LoVo (cell line): ENCODE measurements at places on chromosomes 1 and 21.

- DNase-seq: peak; percentile 45
Observed at GRCh38 chr1:155277902-155278688, 832 bp downstream of the HCN3 start.

DNA sequence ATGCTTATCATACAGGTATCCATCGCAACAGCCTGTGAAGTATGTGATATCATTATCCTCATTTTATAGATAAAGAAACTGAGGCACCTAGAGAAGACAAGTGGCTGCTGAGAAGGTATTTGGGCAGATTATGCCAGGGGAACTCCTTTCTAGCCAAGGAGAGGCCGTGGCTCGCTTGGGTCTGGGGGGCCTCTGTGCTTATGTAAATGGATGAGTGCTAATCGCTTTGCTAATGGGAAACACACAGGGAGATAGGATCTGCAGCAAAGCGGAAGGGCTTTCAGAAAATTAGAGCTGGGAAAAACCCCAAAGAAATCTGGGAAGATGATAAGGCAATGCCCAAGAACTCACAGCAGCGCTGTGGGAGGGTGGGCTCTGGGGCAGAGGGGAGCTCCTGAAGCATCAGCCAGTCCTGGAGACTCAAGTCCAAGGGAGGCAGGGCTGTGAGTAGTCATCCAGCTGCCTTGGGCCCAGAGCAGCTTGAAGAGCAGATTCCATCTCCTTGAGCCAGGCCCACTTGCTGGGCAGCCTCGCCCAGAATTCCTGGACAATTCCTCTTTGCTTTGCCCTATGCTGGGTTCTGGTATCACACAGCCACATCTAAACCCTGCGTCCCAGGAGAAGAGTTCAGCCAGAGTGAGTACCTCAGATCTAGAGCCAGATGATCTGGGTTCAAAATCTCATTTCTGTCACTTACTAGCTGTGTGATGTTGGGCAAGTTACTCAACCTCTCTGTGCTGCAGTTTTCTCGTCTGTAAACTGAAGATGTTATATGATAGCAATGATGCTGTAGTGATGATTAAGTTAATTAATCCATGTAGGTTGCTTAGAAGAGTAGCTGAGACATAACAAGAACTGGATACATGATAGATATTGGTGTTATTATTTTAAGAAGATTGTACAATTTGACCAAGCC is 36.7 kb downstream of the FOXD2 start:
- peak; percentile 34 for DNase-seq

DNA sequence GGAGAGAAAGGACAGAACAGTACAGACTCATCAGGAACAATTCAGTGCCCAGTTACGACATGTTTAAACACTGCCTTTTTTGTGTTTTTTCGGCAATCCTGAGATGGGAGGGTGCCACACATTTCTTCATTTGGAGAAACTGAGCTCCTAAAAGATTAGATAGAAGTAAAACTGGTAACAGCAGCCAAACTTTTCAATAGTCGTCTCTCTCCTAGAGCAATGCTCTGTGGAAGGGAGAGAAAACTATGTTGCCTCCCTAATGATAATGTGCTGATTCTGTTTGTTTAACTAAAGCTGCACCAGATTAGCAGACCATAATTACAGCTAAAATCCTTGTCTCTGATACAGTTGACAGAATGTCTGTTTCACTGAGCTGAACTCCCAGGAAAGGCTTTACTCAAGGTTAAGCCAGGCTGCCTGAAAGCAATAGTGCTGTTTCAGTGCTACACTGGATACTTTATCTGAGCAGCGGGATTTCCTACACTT is 76.2 kb upstream of the CXADR start:
- DNase-seq: no peak

- no peak for DNase-seq
Observed at GRCh38 chr1:197961449-197961848, 44.3 kb downstream of the LHX9 start.

DNA sequence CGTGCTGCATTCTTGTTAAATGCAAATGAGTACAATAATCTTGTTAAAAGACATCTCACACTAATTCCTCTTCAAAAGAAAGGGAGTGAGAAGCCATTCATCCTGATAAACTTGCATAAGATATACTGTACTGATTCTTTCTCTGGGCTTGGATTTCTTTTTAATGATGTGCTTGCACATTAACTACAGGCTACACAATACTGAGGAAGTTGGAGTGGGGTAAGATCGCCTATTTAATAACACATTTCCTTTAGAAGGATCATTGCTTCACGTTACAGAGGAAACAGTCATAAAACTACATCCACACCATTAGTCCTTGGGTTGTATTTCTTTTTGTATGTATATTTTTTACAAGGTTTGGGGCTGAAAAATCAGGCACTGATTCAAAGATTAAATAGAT is 36.6 kb downstream of the NRIP1 start:
- DNase-seq: no peak

- DNase-seq: no peak
Observed at GRCh38 chr1:181398544-181398943, 84.8 kb upstream of the CACNA1E start.

DNA sequence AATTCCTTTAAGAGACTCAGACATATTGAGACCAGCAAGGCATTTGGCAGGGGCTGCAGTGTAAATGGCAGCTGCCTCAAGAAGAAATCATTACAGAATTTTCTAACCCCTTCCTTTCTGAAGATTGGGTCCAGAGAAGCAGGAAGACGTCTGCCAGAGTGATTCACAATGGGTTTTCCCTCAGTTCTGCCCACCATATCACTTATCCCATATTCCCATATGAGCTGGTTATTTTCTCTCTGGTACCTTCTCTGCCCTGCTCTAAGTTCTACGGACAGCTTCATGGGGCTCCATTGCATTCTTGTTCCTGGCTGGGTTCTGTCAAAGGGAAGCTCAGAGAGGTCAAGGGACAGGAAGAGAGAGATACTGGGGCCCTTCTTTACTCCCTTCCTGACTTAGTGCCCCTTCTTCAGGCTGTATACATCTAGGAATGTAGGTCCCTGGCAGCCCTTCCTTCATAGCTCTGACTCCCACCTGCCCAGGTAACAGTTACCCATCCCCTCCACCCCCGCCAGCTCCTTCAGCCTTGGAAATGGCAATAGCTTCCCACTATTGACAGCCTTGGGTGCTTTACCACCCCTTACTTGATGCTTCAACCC is 420.6 kb upstream of the DAB1 start:
- no peak for DNase-seq

DNA sequence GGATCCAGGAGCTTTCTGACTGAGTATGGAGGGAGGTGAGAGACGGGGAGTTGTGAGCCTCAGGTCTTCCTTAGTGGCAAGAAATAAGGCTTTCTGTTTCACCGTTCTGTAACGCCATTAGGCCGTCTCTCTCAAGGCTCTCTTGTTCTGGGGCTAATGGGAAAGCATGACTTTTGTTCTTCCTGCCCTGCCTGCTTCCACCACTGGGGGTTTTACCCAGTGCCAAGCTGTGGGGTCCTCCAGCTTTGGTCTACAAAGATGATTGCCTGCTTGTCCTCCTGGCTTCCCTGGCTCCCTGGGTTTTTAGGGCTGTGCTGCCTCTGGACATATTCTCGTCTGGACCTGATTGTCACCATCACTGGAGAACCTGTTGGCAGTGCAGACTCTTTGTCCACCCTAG is 74.8 kb upstream of the TINAGL1 start:
- no peak for DNase-seq

DNA sequence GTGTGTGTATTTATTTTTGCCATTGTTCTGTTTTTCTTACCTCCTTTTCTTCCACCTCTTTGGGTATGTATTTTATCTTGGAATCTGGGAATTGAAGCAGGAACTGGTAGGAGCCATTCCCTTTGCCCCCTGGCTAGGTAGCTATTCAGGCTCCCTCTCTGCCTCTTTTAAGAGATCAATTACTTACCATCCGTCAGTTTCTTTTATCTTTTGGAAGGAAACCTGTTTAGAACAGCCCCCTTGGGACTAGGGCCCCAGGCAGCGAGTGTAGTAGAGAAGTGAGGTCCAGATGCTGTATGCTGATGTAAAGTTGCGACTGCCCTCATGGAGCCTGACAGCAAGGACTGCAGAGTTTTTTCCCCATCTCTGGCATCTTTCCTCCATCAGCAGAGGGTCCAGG is 41.6 kb downstream of the KIRREL1 start:
- no peak for DNase-seq

DNA sequence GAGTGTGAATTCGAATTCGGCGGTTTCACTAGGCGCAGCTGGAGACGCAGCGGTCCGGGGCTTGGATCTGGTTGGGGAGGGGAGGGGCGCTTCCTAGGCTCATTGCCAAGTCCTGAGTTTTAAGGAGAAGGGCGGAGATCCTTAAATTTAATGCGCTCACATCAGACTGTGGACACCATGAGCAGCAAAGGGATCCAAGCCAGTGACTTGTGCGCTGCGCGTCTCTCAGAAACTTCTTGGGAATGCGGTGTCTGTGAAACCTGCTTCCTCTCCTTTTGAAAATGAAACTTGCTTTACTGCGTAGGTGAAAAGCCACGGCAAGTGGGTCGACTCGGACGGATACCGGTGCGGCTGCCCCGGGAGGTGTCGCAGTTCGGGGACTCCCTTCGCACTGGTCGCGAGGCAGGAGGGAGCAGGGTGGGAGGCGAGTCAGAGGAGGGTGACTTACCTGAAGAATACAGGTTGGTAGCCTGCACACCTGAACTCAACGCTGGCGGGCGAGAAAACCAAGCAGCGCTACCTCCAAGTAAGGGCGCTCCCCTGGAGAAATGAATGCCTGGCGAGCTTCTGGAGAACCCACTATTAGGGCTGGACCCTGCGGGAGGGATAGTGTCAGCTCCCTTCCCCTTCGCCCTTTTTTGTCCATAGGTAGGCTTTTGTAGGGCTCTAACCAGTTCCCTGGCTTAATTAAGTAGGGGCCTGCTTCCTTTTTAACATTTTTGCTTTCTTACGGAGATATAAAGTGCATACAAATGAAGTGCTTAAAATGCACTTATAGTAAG is 992 bp downstream of the TENT5C start:
- peak; percentile 15 for DNase-seq

DNA sequence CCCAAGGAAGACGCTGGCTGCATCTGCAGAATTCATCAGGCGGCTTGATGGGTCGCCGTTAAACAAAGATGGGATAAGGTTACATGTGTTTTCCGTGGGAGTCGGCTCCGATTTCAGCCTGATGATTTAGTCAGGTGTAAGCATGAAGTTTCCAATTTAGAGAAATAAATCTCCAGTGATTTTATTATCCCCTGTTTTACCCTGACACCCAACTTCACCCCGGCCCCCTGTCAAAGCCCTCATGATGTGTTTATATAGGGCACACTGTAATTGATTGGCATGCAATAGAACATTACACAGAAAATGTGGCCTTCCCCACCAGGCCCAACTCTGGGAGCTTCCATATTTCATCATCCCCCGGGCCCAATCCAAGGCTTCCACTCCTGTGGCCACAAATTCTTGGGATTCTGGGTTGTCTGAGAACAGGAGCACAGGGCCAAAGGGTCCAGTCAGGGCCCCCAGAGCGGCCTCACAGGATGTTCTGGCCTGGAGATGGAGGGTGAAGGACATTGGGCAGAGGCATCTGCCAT is 72.5 kb downstream of the FOXD2 start:
- DNase-seq: no peak

DNA sequence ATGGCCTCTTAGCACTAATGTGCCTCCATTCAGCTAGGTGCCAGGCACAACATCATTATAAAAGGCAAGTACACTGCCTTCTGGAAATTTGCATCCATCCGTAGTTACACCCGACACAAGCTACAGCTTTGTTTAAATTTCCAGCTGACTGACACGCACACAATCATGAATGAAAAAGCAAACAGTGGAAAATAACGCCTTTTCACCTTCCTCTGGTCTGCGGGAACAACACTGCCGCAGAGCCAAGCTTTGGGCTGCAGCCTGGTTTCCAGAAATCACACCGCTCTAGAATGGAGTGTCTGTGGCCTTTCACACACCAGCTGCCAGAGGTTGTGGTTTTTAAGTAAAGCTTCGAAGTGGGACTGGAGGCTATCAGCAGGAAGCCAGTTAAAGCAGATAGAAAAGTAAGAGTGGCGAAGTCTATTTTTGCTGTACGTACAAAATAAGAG is 142.8 kb upstream of the COA6 start:
- no peak for DNase-seq

- DNase-seq: no peak
Observed at GRCh38 chr1:28933918-28934317, 19.5 kb downstream of the EPB41 start.

DNA sequence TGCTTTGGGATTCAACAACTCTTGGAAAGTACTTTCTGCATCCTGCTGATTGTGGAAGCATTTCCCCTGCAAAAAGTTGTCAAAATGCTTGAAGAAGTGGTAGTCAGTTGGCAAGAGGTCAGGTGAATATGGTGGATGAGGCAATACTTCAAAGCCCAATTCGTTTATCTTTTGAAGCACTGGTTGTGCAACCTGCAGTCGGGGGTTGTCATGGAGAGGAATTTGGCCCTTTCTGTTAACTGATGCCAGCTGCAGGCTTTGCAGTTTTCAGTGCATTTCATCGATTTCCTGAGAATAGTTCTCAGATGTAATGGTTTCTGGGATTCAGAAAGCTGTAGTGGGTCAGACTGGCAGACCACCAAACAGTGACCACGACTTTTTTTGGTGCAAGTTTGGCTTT is 47.6 kb upstream of the GJA5 start:
- no peak for DNase-seq

- DNase-seq: peak; percentile 12
Observed at GRCh38 chr1:86906419-86906818, 7.5 kb downstream of the SELENOF start.
